ENCODE measurements at places on chromosomes 5 and 9.

GRCh38 chr9:123426406-123426805, 70.4 kb downstream of the CRB2 start:
- DNase-seq = no peak

- DNase-seq = no peak
Observed at GRCh38 chr5:73121119-73121463, 716 bp downstream of the TMEM171 start.

GRCh38 chr5:53183880-53184279, 74.3 kb upstream of the MOCS2 start:
- no peak for DNase-seq

- DNase-seq = no peak
Observed at GRCh38 chr5:44565902-44566301, 176.7 kb upstream of the FGF10 start.

DNA sequence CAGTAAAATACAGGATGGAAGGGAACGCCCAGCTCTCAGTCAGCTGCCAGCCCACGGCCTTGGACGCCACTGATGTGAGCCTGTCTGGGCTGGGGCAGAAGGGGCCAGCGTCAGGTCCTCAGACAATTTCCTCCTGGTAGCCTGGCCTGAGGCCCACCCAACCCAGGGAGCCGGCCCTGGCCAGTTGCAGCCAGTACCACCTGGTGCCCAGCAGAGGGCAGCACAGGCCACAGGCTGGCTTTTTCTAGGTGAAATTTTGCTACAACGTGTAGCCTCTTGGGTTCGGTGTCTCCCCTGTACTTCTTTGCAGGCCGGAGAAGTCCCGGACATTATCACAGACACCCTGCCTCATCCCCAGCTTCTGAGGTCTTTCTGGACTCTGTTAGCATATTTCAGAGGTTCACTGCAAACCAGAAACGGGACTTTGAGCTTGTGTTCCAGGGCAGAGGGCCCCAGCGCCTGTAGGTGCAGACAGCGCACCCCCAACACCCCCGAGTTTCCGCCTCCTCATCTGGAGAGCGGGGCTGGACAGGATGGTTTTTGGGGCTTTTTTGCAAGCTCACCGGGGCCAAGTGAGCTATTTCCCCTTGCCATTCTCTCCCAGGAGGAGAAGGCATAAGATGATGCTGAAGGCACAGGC, 45.9 kb upstream of the KCNMB1 start:
- no peak for DNase-seq

DNA sequence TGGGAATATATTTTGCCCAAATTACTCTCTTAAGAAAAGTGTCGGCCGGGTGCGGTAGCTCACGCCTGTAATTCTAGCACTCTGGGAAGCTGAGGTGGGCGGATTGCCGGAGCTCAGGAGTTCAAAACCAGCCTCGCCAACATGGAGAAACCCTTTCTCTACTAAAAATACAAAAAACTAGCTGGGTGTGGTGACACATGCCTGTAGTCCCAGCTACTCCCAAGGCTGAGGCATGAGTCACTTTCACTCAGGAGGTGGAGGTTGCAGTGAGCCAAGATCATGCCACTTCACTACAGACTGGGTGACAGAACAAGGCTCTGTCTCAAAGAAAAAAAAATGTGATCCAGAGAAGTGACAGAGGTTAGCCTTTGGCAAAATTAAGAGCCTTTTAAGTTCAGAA, 26.4 kb upstream of the TMEM171 start:
- no peak for DNase-seq

GRCh38 chr5:107636555-107636954, 34.2 kb downstream of the EFNA5 start:
- no peak for DNase-seq

GRCh38 chr9:32427111-32427873, 42.8 kb downstream of the ACO1 start:
- DNase-seq = no peak

DNA sequence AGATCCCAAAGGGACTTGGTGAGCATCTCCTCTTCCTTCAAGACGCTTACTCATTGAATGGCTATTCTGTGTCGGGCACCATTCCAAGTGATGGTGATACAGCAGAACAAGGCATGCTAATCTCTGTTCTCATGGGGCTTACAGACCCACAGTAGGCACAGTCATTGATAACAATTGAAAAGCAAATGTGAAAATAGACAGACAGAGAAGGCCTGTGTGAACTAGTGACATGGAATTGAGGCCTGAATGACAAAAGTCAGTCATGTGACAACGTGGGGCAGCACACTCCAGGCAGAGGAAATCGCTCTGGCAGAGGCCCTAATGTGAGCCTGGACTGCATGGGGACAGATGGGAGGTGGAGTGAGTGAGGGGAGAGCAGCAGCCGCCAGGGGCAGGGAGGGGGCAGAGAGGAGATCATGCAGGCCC, 70.7 kb upstream of the CPLX2 start:
- no peak for DNase-seq

DNA sequence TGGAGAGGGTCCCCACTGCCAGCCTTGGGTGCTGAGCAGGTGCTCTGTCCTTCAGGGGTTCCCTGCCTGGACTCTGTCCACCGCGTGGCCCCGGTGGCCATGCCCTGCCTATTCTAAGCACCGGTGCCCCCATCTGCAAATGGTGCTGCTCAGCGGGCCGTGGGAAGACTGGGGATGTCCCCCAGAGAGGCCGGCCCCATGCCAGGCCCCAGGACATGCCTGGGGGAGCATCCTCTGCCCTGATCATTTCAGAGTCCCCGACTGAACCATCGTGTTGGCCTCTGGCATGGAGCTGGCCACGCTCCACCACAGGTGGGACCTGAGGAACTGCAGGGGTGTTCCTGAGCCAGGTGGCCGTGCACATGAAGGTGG, 64.7 kb downstream of the RXRA start:
- no peak for DNase-seq

DNA sequence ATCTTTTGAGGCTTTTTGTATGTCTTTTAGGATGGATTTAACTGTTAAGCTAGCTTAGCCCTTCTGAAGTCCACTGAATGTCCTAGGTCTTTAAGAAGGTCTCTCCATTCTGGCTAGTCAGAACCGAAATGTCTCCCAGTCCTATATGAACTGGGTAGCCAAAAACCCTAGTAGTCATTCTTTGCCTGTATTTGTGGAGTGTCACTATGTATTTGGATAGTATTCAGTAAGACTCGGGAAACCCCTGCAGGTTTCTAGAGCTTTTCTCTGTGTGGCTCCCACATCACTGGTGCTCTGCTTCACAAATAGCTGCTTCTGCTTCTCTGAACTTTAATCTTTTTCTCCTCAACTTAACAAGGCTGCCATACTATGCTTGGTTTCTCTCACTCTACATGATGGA, 68.0 kb downstream of the RIC1 start:
- DNase-seq = no peak

GRCh38 chr5:96961053-96961452, 25.2 kb downstream of the LNPEP start:
- DNase-seq = no peak

- DNase-seq = no peak
Observed at GRCh38 chr9:90805006-90805996, 3.7 kb downstream of the SYK start.

DNA sequence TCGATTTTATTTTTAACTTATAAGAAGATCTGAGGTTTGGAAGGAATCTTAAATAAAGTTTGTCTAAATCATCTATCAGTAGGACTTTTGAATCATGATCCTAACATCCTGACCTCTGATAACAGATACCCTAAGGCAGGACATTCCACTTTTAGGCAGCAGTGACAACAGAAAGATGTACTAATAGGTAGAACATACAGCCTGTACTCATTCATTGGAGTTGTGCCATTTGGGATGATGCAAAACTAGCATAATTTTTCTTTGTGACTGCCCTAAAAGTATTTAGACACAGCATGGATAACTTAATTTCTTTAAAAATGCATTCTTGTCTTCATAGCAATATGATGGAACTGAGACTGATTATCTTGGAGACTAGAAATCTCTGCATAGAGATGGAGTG, 39.7 kb downstream of the CDC42SE2 start:
- DNase-seq = no peak

DNA sequence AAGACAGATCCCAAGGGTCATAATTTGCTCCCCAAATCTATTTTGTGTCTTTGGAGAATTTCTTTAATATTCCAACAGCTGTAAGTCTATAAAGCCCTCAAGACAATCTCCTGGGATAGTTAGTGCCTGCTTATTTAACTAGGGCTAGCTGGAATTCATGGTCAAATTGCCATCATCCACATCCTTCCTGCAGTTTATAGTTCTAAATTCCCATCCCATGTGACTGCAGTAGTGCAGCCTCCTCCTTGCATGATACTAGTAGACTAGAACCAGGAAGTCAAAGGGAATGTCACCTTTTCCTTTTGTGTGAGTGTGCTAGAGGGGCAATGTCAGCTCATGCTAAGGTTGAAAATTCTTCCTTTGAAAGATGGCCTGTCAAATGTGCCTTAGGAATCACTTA, 214.8 kb upstream of the PIK3R1 start:
- DNase-seq = no peak

DNA sequence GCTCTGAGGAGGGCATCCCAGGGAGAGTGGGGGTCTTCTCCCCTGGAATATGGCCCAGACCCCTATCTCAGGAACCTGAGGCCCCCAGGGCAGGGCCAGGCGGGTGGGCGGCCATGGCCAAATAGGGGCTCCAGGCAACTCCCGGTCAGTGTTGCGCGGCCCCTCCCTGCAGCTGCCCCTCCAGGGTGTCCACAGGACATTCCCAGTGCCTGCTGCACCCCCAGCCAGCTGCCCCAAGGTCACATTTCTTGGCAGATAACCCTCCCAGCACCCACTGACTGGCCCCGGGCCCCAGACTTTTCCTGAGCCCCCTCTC, 53.6 kb upstream of the EGFL7 start:
- DNase-seq = no peak

- DNase-seq = no peak
Observed at GRCh38 chr5:133041910-133042309, 9.9 kb upstream of the HSPA4 start.

DNA sequence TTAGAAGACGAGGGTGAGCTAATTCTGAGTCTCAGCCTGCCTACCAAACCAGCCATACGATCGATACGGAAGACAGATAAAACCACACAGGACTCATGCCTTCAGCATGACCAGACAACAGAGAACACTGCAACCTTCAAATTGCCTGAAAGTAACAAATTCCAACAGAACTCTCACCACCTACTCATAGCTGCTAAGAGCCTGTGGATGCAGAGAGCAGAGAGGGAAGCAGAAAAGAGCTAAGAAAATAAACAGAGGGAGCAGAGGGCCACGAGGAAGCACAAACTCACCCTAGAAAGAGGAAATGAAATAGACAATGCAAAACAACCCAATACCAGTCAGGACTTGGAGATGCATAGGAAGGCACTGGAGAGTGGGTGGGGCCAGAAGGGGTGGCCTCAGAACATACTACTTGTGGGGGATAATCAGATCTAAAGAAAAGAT, 86.7 kb upstream of the TAS2R1 start:
- no peak for DNase-seq

GRCh38 chr9:4430432-4431261, 59.6 kb upstream of the SLC1A1 start:
- DNase-seq = no peak

- no peak for DNase-seq
Observed at GRCh38 chr9:18499980-18500379, 26.0 kb downstream of the ADAMTSL1 start.

GRCh38 chr9:14923701-14924100, 13.5 kb upstream of the FREM1 start:
- DNase-seq = no peak

GRCh38 chr9:87673446-87674120, 52.3 kb upstream of the CTSL start:
- DNase-seq = no peak

DNA sequence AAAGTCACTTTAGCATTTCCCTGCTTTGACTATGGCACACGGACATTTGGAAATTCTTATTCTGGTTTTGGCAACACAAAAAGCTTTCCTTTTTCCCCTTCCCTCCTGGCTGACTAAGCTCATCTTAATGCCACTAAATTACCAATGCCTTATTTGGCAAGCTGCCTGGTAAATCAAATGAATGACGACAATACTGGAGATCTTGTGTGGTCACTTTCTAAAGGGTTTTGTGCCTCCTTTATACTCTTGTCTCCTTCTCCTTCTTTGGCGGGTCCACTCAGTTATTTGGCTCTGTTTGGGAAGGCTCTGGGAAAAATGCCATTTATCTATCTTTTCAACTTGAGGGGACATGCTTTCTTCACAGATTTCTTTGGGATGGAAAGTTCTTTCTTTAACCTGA, 34.9 kb downstream of the SH3GL2 start:
- no peak for DNase-seq

DNA sequence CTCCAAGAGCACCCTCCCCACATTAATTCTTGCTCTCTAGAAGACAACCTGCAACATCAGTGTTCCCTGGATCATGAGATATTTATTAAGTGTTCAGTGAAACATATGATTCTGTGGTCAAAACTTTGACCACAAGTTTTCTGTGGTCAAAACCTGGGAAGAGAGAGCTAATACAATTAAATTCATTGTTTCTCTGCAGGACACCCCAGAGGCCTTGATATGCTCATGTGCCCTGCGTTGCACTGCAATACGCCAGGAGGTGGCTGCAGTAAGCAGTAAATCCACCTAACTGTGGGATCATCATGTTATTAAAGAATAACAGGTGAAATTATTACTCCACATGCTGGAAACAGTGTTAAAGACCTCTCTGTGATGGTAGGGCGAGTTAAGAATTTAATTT, 109.3 kb upstream of the SPDL1 start:
- no peak for DNase-seq

DNA sequence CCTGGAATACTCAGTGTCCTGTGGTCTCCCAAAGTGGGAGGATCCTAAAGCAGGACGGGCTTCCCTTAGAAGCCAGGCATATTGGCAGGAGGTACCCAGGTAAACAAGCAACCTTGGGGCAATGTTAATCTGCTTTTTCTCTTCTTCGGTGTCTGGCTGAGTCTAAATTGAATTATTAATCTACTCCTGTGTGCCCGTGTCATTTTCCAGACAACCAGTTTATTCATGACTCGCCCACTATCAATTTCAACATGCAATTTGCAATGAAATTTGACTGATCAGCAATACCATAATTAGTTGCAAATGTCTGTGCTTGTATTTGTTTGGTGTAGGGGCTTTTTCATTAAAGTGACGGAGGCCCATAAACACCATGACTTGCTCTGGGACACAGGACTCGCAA, 32.9 kb upstream of the JADE2 start:
- DNase-seq = no peak

DNA sequence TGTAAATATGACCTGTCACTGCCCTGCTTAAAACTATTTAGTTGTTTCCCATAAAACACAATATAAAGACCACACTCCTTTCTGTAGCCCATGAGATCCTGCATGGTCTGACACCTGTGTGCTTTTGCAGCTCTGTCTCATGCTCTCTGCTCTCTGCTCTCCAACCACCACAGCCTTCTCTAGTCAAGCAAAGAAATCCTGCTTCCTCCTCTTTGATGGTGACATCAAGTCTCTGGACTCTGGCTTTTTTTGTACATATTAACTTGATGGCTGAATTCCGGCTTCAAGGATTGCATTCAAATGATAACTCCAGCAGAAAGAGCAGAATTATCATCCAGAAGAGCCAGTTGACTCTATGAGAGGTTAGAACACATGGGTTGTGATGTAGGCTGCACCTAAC, 58.2 kb downstream of the CHSY3 start:
- DNase-seq = no peak

- DNase-seq = no peak
Observed at GRCh38 chr9:133709015-133709611, 29.0 kb downstream of the SARDH start.
